ENCODE measurements at places on chromosomes 1 and 21.

DNA sequence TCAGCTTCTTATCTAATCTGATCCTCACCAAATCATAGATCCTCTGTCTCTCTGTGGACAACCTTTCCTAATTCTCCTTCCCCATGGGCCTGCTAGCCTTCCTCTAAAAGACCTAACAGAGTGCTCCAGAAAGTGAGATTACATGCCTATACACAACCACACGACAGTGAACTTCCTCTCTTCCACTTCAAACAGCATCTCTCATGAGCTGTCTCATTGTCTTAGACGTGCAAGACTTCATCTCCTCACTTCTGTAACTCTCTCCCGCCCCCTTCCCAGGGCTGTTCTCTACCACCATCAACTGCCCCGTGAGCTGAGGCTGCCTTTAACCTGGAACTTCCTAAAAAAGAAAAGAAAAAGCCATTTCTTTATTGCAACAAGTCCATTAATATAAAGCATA, 14.1 kb upstream of the A3GALT2 start:
- no peak for DNase-seq

DNA sequence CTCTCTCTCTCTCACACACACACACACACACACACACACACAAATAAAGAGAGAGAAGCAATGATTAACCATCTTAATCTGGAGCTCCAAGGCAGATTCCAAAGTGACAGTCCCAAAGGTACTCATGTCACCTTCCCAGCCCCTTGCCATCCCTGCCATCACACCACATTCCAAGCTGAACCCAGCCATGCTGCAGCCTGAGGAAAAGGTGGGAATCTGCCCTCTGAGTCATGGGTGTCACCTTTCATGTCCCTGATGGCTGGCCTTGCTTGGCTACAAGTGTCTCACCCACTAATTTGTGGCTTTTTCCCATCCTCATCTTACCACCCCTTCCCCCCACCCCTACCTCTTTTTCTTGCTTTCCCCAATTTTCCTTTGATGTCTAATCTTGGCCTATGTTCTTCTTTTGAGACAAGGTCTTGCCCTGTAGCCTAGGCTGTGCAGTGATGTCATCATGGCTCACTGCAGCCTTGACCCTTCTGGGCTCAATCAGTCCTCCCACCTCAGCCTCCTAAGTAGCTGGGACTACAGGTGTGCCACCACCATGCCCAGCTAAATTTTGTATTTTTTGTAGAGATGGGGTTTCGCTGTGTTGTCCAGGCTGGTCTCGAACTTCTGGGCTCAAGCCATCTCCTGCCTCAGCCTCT, 3.2 kb downstream of the ANXA9 start:
- no peak for DNase-seq

- no peak for DNase-seq
Observed at GRCh38 chr1:27011058-27011764, 1.4 kb downstream of the TENT5B start.

DNA sequence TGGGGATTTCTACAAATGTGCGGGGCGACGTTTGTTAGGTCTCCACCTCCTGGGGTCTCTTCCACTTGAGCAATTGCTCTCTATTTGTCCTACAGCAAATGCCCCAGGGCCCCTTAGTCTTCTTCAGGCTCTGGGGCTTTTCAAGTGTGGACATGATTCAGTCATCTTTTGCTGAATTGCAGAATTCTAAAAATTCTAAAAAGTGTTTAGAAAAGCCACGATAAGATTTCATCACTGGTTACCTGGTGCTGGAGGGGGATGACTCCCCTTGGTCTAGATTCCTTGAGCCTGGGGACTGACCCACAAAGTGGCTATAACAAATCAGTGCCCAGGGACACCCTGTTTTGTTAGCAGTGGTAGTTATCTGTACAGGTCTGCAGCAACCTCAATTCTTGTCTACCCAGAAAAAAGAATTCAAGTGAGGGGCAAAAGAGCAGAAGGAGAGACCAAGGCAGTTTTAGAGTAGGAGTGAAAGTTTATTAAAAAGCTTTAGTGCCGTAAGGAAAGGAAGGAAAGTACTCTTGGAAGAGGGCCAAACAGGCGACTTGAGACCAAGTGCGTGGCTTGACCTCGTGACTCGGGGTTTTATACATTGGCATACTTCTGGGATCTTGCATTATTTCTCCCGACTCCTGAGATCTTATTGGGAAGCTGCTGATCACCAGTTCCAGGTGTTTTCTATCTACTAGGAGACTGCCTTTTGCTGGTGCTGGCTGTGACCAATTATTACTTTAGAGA, 25.2 kb downstream of the PROK1 start:
- DNase-seq: no peak

DNA sequence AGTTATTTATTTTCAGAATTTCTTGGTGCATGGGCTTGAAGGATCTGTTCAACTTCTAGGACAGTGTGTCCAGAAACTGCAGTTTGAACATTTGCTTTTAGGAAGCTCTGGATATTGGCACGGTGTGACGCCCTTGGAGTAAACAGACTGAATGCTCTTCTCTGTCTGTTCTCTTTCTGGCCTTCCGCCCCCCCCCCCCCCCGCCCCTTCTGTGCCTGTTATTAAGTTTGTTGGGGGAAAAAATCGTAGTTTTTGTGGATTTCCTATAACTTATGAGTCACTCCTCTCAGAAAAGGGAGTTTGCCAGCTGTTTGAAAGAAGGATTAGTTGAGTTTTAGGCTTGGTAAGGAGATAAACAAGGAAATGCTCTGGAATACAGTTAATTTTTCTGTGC, 1.2 kb downstream of the KCTD3 start:
- no peak for DNase-seq

DNA sequence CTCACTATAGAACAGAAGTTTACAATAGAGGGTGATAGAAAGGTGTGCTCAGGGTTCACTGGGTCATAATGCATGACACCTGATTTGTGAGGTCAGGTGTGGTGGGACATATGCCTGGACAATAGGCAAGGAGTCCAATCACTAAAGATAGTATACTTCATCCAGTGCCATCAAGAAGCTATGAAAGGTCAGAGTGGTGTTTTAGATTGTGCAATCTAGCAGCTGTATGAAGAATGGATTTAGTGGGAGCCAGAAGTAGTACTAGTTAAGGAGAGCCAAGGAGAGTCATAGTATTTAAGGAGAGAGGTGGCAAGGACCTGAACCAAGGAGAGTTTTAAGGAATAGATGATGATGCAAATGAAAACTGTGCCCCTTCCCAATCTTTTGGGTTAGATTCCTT, 80.6 kb upstream of the C1orf105 start:
- no peak for DNase-seq

DNA sequence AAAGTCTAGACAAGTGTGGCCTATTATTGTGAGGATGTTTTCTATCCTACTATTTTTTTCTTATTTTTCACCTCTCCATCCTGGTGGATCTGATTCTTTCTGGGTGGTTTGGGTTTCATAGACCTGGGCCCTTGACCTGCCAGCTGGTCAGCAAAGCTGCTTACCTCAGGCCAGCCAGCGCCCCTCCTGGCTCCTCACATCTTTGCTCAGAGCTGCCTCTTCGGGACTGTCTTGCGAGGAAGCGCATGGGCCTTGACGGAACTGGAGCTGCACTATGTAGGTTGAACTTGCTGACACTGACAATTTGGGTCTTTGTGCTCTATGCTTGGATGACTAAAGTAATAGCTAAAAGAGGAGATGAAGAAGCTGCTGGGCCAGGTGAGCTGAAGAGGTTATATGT, 138.5 kb upstream of the SYT6 start:
- no peak for DNase-seq

- no peak for DNase-seq
Observed at GRCh38 chr1:245195398-245195797, 40.6 kb downstream of the KIF26B start.
